ENCODE measurements at places on chromosomes 3 and 15. TPM values are rescaled to one million over a fixed set of nuclear protein-coding genes. Genes with fewer than 3 reads are reported as not detected.
A peak's percentile ranks its signal among the peaks of the same experiment; 100 is the strongest.

GASK1A gene
- not detected for total RNA-seq

RASGRF1 gene
- total RNA-seq, result 2.1 TPM

GRAMD1C gene
- total RNA-seq, result 1.1 TPM

KLHL24 gene
- 41.3 TPM for total RNA-seq

CPNE9 gene
- total RNA-seq, result not detected

DNA sequence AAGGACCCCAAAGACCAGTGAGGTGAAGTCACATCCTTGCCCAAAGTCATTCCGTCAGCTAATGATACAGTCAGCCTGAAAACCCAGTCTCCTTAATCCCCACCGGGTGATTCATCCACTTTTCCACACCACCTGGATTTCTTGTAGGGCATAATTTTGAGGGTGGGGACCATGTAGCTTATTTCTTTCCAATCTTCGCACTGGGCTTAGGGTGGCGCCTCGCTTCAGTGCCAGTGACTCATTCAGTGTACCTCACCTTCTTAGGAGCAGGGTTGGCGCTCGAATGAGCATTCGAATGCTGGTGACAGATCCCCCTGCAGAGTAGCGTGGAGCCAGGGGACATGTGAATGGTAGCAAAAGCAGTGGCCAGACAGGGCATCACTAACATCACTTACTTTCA, 24.0 kb downstream of the BMF start:
- peak; percentile 80 for DNase-seq

GRCh38 chr3:193241716-193242115, 694 bp downstream of the PLAAT1 start:
- no peak for DNase-seq

DNA sequence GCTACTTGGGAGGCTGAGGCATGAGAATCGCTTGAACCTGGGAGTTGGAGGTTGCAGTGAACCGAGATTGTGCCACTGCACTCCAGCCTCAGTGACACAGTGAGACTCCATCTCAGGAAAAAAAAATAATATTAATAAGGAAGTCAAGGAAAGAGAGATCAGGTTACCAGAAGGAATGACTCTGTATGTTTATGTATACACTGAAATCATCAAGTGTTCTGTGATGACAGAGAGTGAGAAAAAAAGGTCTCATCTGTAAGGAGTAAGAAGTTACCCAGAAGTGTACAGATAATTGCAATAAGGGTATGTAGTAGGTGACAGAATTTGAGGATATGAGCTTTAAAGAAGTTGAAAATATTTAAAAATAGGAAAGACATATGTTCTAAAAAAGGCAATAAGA, 4.3 kb upstream of the CCDC50 start:
- DNase-seq, result no peak

- peak; percentile 96 for DNase-seq
Measured at GRCh38 chr3:38634111-38634510, 15.4 kb downstream of the SCN5A start.

GRCh38 chr15:90306560-90306959, 41.1 kb downstream of the NGRN start:
- no peak for DNase-seq

- no peak for DNase-seq
Measured at GRCh38 chr3:160314995-160315394, 84.0 kb downstream of the IFT80 start.

DNA sequence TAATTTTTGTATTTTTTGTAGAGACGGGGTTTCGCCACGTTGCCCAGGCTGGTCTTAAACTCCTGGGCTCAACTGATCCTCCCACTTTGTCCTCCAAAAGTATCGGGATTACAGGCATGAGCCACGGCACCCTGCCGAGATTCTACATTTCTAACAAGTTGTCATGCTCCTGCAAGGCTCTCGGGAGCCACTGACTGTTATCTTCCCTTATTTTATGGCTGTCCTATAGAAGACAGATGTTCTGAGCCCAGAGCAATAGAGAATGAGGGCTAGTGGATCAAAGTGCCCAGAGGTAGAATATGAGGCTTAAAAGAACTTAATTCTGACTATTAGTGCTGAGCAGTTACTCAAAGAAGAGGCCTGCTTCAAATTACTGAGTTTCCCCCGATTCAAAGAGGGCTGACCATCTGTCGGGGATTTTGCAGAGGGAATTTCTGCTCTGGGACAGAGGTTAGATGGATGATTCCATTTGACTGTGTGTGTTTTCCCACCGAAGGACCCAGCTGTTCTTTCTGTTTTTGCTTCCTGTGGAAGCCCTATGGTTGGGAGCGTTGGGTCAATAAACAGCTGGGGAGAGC, 39.5 kb downstream of the ITPR1 start:
- no peak for DNase-seq

DNA sequence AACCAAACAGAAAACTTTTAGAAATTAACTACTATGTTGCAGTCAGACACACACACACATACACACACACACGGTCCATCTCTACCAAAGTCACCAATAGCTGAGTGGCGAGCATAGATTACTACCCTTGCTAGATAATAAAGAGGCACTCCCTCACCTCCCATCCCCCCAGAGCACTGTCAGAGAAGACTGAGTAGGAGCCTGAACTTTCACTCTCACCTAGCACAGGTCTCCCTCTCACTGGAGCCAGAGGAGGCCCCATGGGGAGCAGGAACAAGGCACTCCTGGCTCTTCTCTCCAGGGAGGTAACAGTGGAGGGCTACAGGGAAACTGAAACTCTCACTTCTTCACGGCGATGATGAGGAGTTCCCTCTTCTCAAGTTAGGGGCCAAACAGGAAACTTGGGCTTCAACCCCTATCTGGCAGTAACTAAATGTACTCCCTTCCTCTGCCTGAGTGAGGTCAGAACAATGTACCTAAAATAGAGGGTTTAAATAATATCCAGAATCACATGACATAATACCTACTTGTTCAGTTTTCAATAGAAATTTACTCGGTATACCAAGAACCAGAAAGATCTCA, 975.3 kb upstream of the GBE1 start:
- DNase-seq, result no peak

GRCh38 chr3:114155370-114155821, 23.5 kb downstream of the DRD3 start:
- DNase-seq, result peak; percentile 28

DNA sequence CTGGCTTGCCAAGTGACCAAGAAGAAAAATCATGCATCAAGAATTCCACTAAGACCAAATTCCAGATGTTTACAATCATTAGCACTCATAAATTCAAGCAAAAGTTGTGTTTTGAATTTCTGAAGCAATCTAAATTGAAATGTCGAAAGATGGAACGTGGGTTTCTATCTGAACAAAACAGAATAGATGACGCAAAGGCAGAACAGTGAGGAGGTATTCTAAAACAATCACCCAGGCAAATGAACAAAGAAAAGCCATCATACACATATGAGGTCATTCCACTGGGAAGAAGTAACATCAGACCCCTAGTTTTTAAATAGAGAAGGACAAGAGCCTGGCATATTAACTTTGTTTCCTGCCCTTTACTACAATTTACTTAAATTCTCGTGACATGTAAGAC, 58.0 kb downstream of the MCF2L2 start:
- DNase-seq, result no peak

- DNase-seq, result peak; percentile 82
Measured at GRCh38 chr3:50227390-50228183, 8.4 kb upstream of the GNAI2 start.

DNA sequence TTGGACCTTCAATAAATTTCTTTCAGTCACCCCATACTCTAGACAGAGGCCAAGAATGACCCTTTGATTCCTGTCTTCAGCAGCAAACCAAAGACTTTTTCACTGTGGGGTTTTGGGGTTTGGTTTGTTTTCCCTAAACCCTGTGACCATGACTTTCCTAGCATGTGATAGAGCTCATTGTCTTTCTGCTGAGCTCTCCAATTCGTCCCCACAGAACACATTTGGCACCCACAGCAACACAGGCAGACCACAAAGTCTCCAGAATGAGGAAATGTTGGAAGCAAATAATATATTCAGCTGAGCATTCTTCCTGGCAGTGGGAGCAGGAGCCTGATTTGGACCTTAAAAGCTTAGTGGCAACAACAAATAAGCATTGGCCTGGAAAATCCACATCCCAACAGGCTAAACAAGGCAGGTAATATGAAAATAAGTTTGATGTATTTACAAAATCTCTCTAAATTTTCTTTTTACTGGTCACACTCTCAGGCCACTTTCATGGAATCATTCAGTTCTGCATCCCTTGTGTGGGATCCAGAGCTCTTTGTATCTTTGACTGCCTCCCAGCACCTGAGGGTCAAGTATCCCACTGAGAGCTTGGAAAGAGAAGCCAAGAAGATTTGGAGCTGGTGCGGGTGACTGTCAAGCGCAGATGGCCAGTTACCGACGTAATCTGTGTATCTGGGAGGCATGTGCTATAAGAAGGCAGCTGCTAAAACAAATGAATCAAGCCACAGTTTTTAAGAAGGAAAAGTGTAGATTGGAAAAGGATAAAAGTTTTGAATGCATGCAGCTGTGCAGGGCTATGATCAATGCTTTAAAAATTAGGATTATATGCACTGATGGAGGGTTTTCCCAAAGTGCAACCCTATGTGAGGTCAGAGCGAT, 36.5 kb upstream of the CPB1 start:
- DNase-seq, result no peak

- no peak for DNase-seq
Measured at GRCh38 chr3:27573780-27574437, 89.7 kb upstream of the SLC4A7 start.

- DNase-seq, result no peak
Measured at GRCh38 chr15:79349525-79349924, 38.6 kb downstream of the TMED3 start.

- no peak for DNase-seq
Measured at GRCh38 chr3:72547183-72547582, 301.1 kb downstream of the SHQ1 start.

DNA sequence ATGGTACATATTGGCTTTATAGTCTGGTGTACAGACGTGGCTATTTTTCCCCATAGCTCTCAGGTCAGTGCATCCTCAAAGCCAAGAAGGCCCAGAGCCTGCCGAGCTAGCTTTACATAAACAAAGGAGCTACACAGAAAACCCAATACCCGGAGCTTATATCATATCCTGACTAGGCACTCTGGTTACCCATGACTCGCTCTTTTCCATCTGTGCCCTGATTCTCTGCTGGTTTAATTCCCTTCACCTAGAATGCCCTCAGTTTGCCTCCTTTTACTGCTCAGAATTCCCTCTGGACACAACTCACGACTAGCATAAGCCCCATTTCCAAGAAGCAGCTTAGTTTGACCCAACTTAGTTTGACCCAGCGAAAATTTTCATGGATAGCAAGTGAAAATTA, 110.8 kb downstream of the TIGIT start:
- DNase-seq, result no peak

DNA sequence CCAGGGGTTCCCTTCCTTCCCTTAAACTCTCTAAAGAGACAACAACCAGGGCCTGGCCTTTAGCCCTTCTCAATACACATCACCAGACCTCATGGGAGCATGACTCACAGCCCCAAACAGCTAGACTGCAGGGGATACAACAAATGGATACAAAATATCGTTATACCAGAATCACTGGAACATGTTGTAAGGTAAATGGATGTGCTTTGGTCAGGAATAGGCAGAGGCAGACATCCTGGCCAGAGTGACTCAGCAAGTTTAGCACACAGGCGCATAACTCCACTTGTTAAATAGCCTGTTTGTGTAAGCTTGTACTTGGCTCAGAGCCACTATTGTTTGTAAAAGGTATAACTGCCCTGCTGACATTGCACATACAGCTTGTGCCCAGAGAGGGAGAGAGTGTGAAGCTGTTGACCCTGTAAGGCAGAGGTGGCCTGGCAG, 18.3 kb downstream of the TMED3 start:
- DNase-seq, result peak; percentile 46

- DNase-seq, result no peak
Measured at GRCh38 chr3:129689036-129689435, 82.6 kb upstream of the PLXND1 start.

DNA sequence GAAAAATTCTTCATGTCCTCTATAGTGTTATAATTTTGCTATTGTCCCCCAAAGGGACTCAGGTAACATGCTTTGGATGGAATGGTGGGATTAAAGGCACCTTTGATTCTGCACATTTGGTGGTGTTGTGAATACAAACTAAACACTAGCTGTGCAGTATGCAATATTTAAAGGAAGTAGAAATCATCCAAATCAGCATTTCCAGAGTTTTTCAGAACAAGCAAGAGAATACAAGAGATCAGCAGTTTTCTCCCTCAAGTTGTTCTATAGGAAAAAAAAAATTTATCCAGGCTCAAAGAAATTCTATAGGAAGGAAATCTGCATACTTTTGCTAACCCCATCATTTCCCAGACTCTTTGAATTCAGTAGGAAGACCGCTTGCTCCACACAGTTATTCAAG, 10.2 kb upstream of the ADIPOQ start:
- DNase-seq, result no peak
